Left ventricle myocardium inferior (tissue), 1 donor: ENCODE measurements at places on chromosomes 7 and 10. TPM values are rescaled to one million over a fixed set of nuclear protein-coding genes. Genes with fewer than 3 reads are reported as not detected.
A peak's percentile ranks its signal among the peaks of the same experiment; 100 is the strongest.

GRCh38 chr7:133945497-133945896, 181.6 kb upstream of the LRGUK start:
- no peak overlapping the region for H3K4me3 ChIP-seq
- H3K27me3 ChIP-seq = no peaks in the 10 kb centered on the region
- no peak overlapping the region for H3K27ac ChIP-seq
- no peak for DNase-seq

- no peak overlapping the region for H3K27ac ChIP-seq
- peaks cover 44% of the 10 kb centered on the region for H3K27me3 ChIP-seq
- H3K4me1 ChIP-seq = peaks cover 2% of the 10 kb centered on the region
- H3K4me3 ChIP-seq = no peak overlapping the region
- no peak for DNase-seq
Measured at GRCh38 chr7:73833251-73833919, 2.6 kb downstream of the CLDN4 start.

GRCh38 chr10:129483430-129484010, 16.5 kb downstream of the MGMT start:
- H3K27me3 ChIP-seq = no peaks in the 10 kb centered on the region
- no peaks in the 10 kb centered on the region for H3K36me3 ChIP-seq
- no peak overlapping the region for H3K27ac ChIP-seq
- no peak for DNase-seq
- no peak overlapping the region for H3K4me3 ChIP-seq

GRCh38 chr7:100595188-100595587, 7.0 kb upstream of the PCOLCE start:
- H3K27ac ChIP-seq = no peak overlapping the region
- peaks cover 6% of the 10 kb centered on the region for H3K4me1 ChIP-seq
- DNase-seq = no peak
- H3K4me3 ChIP-seq = no peak overlapping the region
- H3K36me3 ChIP-seq = no peaks in the 10 kb centered on the region

- H3K36me3 ChIP-seq = no peaks in the 10 kb centered on the region
- no peak overlapping the region for H3K27ac ChIP-seq
- H3K4me1 ChIP-seq = no peaks in the 10 kb centered on the region
- H3K27me3 ChIP-seq = no peaks in the 10 kb centered on the region
- DNase-seq = no peak
Measured at GRCh38 chr7:152886579-152887117, 127.1 kb downstream of the ACTR3B start.

DNA sequence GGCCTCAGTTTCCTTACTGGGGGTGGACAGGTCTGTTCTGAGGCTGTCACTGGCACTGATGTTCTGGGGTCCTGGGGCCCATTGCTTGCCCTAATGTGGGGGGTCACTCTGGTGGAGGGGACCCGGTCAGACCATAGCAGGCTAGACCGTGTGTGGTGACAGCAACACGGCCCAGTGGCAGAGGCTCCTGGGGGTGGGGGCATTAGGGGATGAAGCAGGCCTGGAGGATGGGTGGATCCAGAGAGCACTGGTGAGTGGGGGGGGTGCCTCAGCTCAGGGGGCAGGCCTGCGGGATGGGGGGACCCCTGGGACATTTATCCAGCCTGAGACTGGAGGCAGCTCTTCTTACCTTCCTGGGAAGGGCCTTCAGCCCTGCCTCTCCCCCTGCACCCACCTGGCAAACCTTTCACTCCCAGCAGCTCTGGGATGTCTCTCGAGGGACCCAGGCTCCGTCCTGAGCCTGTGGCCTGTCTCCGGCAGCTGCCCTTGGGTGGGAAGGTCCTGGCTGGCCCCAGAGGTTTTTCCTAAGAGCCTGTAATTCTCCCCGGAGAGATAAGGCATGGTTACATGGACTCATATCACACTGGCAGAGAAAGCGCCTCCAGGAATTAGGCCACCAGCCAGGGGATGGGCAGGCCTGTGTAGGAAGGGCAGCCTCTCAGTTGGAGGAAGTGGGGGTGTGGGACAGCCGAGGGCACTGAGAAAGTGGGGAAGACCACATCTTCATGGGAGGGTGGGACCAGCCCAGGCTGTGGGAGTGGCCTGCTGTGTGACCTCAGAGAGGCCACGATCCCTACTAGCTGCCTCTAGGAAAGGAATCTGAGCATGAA, 147.7 kb downstream of the UBE2H start:
- H3K4me3 ChIP-seq = no peak overlapping the region
- peaks cover 2% of the 10 kb centered on the region for H3K4me1 ChIP-seq
- H3K27me3 ChIP-seq = peaks cover 8% of the 10 kb centered on the region

DNA sequence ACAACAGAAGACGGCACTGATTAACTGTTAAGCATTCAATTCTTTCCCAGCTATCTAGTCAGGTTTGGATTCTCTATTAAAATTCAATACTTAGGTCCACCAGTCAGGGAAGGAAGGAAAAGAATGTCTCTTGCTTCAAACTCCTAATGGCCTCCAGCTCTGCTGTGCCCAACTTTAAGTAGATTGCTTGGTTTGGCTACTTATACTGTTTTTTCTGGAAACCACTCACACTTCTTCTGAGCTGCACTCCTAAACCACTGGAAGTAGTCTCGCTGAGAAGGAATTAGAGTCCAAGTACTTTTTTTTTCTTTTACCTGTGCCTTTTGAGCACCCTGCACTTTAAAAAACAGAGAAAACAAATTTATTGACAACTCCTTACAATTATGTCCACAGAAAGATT, 26.7 kb upstream of the COL1A2 start:
- DNase-seq = no peak
- H3K36me3 ChIP-seq = no peaks in the 10 kb centered on the region
- H3K27ac ChIP-seq = peak overlapping the region; percentile 72
- peak overlapping the region; percentile 33 for H3K4me3 ChIP-seq
- H3K4me1 ChIP-seq = peaks cover 18% of the 10 kb centered on the region
- H3K27me3 ChIP-seq = no peaks in the 10 kb centered on the region

- H3K4me1 ChIP-seq = no peaks in the 10 kb centered on the region
- DNase-seq = no peak
- no peak overlapping the region for H3K4me3 ChIP-seq
Measured at GRCh38 chr10:127435246-127435645, 113.9 kb upstream of the NPS start.

GRCh38 chr7:70477036-70478010, 654.6 kb upstream of the GALNT17 start:
- DNase-seq = no peak
- no peak overlapping the region for H3K27ac ChIP-seq
- H3K27me3 ChIP-seq = no peaks in the 10 kb centered on the region
- H3K36me3 ChIP-seq = no peaks in the 10 kb centered on the region
- H3K4me1 ChIP-seq = peaks cover 38% of the 10 kb centered on the region

The WDFY4 gene
- total RNA-seq = 1.5 TPM

The YKT6 gene
- total RNA-seq = 53.3 TPM

The TDRD1 gene
- total RNA-seq = 1.9 TPM
